Activated CD8-positive, alpha-beta memory T cell treated with anti-CD3 and anti-CD28 coated beads for 48 hours (primary cell): ENCODE measurements at places on chromosomes 7 and 10.

GRCh38 chr10:129394518-129395328 is 72.3 kb upstream of the MGMT start:
- DNase-seq: no peak

DNA sequence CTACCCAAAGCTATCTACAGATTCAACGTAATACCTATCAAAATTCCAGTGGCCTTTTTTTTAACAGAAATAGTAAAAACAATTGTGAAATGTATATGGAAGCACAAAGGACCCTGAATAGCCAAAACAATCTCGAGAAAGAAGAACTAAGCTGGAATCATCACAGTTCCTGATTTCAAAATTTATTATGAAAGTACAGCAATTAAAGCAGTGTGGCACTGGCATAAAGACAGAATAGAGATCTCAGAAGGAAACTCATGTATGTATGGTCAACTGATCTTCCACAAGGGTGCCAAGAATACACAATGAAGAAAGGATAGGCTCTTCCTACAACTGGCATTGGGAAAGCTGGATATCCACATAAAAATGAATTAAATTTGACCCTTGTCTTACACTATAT is 23.2 kb downstream of the PNLIPRP3 start:
- DNase-seq: no peak

- no peak for DNase-seq
Measured at GRCh38 chr7:29319719-29320521, 125.3 kb downstream of the CHN2 start.

DNA sequence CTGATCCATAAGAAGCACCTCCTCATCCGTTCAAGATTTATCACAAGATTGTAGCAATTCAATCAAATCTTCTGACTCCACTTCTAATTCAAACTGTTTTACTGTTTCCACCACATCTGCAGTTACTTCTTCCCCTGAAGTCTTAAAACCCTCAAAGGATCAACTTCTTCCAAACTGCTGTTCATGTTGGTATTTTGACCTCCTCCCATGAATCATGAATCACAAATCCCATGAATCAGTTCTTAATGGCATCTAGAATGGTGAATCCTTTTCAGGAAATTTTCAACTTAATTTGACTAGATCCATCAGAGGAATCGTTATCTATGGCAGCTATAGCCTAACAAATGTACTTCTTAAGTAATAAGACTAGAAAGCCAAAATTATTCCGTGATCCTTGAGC is 122.3 kb downstream of the IMMP2L start:
- DNase-seq: no peak

GRCh38 chr7:130020434-130020833 is 30.7 kb downstream of the ZC3HC1 start:
- DNase-seq: no peak
